ENCODE measurements at places on chromosomes 6 and 20.
A peak's percentile ranks its signal among the peaks of the same experiment; 100 is the strongest.

GRCh38 chr6:123415844-123416468 is 220.8 kb downstream of the TRDN start:
- peak; percentile 20 for DNase-seq

DNA sequence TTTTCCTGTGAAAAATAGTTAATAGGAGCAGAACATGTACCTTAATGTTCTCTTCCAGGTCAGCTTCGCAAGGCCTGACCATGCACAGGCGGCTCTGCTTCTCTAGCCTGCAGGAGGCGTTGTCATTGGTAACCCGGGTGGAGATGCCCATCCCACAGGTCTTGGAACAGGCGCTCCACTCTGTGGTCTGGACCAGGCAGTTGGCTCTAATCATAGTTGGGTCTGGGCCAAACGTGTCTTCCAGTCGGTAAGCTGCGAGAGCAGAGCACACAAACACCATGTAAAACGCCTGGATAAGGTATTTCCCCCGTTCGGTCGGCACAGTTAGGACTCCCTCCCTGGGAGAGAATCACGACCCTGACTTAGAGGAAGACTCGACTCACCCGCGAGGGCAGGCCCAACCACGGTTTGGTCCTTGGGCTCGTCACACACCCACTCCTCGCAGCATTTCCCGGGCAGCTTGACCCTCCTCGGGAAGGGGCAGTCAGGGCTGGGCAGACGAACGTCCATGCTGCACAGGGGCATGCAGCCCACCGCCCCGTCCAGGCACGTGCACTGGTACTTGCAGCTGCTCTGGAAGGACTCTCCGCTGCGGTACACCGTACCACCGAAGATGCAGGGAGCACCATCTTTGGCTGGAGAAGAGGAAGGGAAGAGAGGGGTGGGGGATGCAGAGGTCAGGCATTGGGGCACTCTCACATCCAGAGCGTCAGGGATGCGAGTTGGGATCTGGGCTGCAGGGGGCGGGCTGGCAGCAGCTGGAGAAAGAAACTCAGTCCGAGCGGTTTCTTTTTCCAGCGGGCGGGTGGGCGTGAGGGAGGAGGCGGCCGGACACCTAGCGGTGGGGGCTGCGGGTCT is 1.0 kb downstream of the CCN2 start:
- peak; percentile 65 for DNase-seq

DNA sequence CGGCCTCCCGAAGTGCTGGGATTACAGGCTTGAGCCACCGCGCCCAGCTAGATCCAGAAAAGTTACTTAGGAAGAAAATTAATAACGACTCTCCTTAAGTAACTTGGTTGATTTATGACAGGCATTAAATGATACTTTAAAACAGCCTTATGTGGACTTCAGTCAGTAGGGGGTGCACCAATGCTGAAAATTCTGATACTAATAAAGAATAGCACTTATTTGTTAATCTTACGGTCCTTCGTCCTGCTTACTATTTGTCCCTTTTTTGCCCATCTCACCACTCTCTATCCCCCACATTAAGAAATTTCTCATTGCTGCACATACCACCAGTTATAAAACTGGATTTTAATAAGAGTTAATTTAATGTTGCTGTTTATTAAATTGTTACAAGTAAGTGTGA is 12.7 kb upstream of the PRELID3B start:
- DNase-seq, result no peak

DNA sequence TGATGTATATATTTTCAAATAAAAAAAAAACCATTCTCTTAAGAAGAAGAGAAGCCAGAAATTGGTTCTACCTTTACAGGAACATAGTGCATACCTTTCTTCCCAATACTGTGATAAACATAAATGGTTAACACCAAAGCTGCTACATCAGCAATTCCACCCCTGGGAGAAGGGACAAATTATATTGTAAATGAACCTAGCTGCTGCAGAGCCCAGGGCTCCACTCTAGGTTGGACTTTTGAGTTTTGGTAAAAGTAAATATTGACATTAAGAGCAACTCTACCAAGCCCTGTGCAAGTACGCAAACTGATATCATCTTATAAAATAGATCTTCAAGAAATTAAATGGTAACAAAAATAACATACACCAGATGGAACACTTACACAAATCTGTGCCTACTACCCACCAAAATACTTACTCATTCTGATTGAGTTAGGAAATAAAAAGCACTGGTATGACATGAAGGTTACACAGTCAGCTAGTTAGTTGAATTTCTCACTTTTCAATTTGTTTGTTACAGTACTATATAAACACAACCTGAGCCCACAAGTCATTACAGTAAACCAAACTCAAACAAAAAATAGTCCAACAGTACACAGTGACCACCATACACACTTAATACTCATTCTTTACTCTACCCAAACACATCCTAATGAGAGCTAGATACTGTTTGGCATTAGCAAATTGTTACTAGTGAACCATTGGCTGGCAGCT is 223.3 kb upstream of the HEY2 start:
- no peak for DNase-seq

GRCh38 chr6:156420172-156420993 is 356.8 kb upstream of the ARID1B start:
- DNase-seq, result no peak

GRCh38 chr6:154468760-154469159 is 41.7 kb downstream of the CNKSR3 start:
- no peak for DNase-seq

DNA sequence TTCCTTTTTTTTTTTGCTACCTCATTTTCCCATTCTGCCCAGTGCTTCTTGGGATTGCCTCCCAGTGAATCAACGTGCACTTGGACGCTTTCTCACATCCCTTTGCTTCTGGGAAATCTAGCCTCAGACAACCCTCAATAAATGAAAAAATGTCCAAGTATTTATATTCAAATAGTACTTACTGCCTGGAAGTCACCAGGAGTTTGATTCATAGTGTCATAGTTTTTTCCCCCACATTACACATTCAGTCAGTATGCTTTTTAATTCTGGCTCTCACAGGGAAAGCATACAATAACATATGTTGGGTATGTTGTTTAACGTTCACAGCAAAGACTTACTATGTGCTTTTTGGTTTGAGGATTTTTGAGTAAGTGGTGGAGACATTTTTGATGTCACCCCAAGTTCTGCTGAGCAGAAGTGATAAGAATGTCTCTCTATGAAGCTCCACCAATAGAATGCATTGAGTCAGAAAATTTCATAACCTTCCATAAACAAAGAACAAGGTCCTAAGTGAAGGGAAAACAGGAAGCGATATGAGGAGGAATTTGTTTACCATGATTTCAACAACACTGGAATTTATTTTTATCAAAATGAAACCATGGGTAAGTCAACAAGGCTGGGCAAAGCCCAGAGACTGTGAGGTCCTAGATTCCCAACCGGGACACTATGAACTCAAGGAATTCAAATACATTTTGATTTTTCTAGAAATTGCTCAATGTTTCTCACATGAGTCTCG is 301.2 kb upstream of the BMP2 start:
- DNase-seq, result no peak

DNA sequence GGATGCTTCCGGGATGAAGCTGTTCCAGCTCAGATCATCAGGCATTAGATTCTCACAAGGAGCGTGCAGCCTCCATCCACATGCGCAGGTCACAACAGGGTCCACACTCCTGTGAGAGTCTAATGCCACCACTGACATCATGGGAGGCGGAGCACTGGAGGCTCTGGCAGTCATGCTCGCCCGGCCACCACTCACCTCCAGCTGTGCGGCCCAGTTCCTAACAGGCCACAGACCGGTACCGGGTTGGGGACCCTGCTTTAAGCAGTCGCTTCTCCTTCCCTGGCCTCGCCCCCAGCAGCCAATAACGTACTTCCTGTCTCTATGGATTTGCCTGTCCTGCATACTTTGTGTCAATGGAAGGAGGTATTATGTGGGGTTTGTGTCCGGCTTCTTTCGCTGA is 236.8 kb downstream of the TAF4 start:
- no peak for DNase-seq

GRCh38 chr20:20085071-20085470 is 32.7 kb downstream of the CFAP61 start:
- no peak for DNase-seq

- DNase-seq, result no peak
These were observed 115.1 kb upstream of the TNFAIP3 start for GRCh38 chr6:137751768-137752560.

GRCh38 chr6:102571236-102571908 is 1177.9 kb downstream of the GRIK2 start:
- no peak for DNase-seq

- no peak for DNase-seq
These were observed 12.2 kb downstream of the TGIF2 start for GRCh38 chr20:36585410-36586125.

GRCh38 chr20:44398335-44398734 is 42.8 kb downstream of the HNF4A start:
- DNase-seq, result no peak

DNA sequence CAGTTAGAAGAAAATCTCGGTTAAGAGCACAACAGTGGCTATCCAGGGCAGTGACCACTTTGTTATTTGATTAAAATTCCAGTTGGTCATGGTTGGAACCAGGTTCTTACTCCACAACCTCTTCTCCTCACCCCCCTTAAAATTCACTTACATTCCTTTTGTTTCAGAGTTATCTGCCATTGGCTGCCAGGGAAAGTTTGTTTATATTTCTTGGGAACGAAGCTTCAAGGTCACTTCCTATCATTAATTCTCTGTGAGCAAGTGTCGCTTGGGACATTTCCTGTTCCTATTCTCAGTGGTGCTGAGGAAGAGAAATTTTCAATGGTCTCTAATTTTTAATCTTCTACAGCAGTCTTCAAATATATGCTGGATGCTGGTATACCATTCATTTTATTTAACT is 121.1 kb upstream of the COL21A1 start:
- no peak for DNase-seq

DNA sequence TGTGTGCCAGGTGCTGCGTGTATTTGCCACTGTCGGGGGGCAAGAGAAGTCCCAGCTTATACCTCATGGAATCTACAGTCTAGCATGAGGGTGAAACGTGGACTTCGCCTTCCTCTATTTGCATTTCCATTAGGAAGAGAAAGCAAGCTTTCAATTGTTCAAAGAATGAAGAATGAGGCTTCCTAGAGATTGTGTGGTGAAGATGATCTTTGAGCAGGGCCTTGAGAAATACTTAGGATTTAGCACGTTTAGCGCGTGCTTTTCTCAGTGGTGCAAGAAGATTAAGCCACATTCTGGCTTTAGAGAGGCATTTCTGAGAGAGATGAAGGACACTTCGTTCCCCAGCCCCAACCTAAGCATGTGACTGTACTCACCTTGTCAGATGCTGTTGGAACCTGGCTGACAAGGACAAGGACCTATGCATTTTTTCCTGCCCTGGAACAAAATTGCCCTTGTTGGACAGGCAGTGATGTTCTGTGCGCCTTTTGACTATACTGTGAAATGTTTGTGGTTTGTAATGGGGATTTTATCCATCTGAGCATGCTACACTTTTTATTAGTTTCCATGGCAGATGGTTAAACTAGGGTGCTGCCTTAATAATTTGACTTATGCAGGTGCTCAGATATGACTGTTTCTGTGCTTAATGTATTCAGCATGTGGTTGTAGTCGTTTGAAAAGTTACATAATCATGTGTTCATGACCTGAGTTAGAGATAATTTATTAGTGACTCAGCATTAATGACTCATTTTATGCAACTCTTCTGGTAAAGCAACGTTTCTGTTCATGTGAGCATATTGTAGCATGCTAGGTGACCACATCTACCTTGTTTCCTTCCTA is 10.7 kb downstream of the TULP4 start:
- no peak for DNase-seq

DNA sequence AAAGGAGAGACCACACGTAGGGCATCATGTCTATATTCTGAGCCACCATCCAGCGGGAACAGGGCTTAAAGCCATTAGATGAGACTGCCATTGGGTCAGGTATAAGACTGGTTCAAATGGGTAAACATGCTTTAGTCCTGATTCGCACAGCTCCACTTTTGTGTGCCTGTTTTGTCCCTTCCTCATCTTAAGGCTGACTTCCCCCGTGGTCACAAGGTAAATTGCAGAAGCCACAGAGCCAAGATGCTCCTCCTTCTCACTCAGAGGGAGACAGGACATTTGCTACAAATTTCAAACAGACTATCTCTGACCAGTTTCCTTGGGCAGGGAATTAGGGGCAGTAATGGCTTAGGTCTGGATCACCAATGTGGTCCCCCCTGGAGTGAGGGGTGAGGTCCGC is 11.4 kb upstream of the IFNGR1 start:
- no peak for DNase-seq

- no peak for DNase-seq
These were observed 24.2 kb upstream of the TAGAP start for GRCh38 chr6:159068904-159069578.

GRCh38 chr6:69976591-69977090 is 110.3 kb downstream of the COL19A1 start:
- DNase-seq, result no peak

GRCh38 chr20:50870561-50871161 is 60.6 kb downstream of the ADNP start:
- no peak for DNase-seq

DNA sequence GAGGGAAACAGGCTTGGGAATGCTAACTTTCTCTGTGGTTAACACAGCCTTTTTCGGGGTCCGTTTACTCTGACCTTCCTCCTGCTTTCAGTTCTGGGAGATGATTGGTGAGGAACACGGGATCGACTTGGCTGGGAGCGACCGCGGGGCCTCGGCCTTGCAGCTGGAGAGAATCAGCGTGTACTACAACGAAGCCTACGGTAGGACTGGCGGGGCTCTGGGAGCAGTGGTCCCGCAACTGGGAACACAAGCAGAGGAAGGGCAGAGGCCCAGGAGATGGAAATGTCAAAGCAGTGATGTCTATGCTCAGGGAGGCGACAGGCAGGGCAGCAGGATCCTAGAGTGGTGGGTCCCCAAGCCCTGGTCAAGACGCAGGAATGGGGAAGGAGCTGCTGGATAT is 3.5 kb downstream of the TUBB1 start:
- DNase-seq, result no peak

- DNase-seq, result no peak
These were observed 158.0 kb upstream of the TCF21 start for GRCh38 chr6:133730881-133731280.

GRCh38 chr6:3718407-3718806 is 33.1 kb downstream of the PXDC1 start:
- DNase-seq, result no peak

DNA sequence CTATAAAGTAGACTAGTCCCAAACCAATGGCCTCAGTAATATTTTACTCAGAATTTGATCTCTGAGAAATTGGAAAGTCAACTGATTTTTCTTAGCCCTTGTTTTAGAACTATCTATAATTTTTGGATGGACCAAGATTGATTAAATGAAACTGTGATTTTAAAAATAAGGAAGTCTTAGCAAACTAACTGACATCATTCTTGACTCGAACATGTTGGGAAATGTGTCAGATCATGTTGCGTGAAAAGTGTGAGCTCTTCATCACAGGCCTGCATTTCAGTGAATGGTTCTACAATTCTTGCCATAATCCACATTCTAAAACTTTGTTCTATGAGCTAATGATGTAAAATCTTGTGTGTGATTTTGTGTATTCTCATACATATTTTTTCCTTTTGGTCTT is 11.0 kb downstream of the TNFAIP3 start:
- DNase-seq, result no peak

DNA sequence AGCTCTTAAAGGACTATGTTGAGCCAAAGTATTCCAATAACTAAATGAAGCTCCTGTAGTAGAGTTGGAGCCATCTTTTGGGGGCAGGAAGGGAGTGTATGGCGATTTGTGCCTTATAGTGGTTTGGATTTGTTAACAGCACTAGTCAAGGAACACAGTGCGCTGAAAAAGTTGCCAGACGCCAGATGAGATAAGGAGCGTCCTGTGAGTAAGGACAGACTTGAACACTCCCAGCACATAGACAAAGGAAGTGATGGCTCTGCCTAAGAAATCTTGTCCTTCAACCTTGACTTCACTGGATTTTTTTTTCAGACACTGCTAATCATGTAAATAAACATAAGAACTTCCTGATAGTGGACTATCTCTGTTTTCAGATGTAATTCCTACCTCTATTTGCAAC is 136.9 kb downstream of the TRMT11 start:
- no peak for DNase-seq

Measured in NCI-H1930 (cell line).